ENCODE measurements at places on chromosomes 5 and 9.

GRCh38 chr5:59816654-59817300 is 76.7 kb downstream of the PDE4D start:
- no peak for DNase-seq

DNA sequence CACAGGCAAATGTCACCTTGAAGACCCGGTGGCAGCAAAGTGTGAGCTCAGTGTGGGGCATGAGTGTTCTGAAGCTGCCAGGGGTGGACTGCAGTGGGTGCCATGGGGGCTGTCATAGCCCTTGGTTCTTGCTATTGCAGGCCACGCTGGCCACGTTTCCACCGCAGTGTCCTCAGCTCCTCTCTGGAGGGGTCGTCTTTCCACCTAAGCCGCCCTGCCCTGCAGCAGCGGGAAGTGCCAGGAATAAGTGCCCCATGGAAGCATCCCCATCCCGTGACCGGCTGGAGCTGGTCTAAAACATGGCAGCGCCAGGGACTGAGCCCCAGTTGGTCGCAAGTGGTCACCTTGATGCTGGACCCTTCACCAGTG is 6.9 kb downstream of the OBP2B start:
- no peak for DNase-seq

GRCh38 chr5:151679421-151680155 is 7.1 kb downstream of the SPARC start:
- DNase-seq, result no peak

GRCh38 chr5:128241051-128241695 is 157.6 kb downstream of the SLC12A2 start:
- DNase-seq, result no peak

- DNase-seq, result no peak
These were observed 837.7 kb upstream of the ZNF608 start for GRCh38 chr5:125584140-125584520.

- DNase-seq, result no peak
These were observed 8.0 kb downstream of the DMXL1 start for GRCh38 chr5:119078861-119079260.

- DNase-seq, result no peak
These were observed 8.4 kb upstream of the RGS3 start for GRCh38 chr9:113454914-113455761.

DNA sequence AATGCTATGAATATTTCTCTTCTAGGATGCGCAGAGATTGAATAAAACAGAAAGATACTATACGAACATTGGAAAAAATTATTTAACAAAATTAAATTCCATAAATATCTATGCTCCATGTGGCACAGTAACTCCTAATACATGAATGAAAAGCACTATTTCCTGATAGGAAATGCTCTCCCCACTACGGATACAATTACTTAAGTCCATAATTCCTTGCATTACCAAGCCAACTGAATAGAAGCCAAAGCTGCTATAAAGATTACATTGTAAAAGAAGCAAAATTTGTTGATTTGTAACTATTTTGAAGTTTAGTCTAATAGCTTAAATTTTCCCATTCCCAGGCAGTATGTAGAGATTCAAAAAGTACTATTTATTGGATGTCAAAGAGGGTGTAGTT is 61.8 kb upstream of the SNX2 start:
- no peak for DNase-seq

- no peak for DNase-seq
These were observed 6.7 kb upstream of the MTMR12 start for GRCh38 chr5:32319392-32319791.

DNA sequence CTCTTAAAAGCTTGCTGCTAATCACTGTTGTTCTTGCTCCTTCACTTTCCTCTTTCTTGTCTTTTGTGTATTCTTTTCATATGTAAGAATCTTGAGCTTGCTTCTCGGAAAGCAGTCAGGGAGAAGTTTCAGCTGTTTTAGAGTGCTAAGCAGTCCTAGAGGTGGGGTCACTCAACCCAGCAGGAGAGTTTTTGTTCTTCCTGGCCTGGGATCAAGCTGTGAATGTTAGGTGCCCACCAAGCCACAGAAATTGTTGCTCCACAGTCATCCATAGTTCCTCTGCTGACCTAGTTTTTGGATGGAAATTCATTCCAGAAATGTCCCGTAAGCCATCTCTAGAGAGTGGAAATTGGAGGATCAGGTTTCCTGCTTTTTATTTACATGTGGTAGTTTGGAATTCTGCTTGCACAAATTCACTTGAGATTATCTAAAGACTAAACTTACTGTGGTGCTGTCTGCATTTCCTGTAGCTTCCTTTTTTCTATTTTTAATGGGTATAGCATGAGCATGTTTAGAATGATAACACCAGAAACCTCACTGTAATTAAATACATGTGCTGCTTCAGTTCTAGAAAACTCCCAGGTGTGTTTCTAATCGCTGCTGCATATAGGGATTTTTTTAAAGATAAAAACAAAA is 108.7 kb downstream of the MAST4 start:
- no peak for DNase-seq

GRCh38 chr9:18848657-18849056 is 184.4 kb downstream of the SAXO1 start:
- DNase-seq, result no peak

DNA sequence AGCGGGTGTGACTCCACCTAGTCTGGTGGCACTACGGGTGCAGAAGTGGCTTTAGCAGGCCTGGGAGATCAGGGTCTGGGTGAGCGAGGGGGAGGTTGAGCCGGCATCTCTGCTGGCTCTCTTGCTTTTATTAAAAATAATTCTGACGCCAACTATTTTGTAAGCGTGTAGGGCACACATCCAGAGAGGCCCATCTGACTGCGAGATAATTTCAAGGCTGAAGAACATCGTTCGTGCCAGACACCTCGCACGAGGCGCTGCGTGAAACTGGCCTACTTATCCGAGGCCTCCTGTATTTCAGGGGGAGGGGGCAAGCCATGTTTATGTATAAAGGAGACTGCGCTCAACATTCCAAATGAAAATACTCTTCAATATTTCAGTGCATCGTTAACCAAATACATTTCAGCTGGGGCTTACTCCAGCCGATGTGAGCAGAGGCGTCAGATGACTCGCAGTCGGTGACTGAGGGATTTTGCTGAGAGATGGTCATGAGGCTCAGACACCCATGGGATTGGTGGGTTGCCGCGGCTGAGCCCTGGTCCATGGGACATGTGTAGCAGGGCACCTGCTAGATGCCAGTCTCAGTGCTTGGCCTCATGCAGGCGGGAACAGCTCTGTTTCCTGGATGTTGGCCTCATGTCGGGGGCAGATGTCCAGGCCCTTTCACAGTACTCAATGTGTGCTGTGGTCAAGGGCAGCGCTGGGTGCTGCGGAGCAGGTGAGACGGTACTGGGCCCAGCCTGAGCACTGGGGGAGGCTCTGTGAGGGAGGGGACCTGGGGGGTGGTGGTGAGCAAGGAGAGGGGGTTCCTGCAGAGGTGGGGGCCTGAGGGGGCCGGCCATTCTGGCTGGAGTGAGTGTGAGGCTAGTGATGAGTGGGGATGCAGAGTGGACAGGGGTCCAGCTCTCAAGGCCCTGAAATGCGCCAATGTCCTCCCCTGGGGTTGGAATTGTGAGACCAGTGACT is 201.5 kb downstream of the DAB2IP start:
- no peak for DNase-seq

- no peak for DNase-seq
These were observed 5.7 kb upstream of the PHYKPL start for GRCh38 chr5:178238313-178238635.

- no peak for DNase-seq
These were observed 652.3 kb upstream of the FTMT start for GRCh38 chr5:121199216-121199999.

- DNase-seq, result peak; percentile 28
These were observed 498 bp downstream of the HAUS6 start for GRCh38 chr9:19102181-19102630.

GRCh38 chr9:74645007-74645639 is 148.0 kb downstream of the RORB start:
- no peak for DNase-seq

DNA sequence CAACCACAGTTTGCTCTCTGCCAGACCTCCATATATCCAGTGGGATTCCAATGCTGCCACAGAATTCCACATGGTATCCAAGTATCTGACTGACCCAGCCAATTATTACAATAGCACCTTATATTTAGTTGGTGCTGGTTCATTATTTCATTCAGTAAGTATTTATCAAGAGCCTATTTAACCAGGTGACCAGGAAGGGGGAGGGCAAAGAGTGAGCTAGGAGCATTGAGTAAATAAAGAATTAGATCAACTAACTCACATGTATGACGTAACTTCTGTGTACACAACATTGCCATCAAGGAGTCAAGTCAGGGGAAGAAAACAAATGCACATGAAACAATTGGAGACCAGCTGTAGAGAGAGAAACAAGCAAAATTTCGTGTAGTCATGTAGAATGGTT is 207.1 kb upstream of the PAPPA start:
- DNase-seq, result no peak

DNA sequence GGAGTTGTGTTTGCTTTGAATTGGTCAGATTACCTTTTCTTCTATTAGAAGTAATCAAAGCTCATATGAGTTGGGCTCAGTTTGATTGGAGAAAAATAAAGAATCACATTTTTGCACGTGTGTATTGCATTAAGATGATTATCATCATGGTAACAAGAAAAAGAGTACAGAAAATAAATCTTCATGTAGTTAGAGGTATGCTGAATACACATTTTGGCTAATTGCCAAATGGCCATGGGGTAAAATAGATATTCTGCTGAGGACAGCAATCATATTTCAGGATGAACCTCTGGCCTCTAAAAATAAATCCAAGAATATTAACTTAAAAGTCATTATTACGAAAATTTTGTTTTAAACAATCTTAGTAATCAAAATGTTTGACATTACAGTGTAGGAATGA is 38.9 kb upstream of the GNAQ start:
- no peak for DNase-seq

GRCh38 chr9:113901221-113901688 is 25.1 kb downstream of the ZNF618 start:
- DNase-seq, result no peak

- peak; percentile 68 for DNase-seq
These were observed at the start of gene ROR2 for GRCh38 chr9:91949946-91950664. Gene ROR2, minus strand, starts transcription at chr9:91950228.

- no peak for DNase-seq
These were observed 103.5 kb downstream of the SNX18 start for GRCh38 chr5:54621048-54621447.

DNA sequence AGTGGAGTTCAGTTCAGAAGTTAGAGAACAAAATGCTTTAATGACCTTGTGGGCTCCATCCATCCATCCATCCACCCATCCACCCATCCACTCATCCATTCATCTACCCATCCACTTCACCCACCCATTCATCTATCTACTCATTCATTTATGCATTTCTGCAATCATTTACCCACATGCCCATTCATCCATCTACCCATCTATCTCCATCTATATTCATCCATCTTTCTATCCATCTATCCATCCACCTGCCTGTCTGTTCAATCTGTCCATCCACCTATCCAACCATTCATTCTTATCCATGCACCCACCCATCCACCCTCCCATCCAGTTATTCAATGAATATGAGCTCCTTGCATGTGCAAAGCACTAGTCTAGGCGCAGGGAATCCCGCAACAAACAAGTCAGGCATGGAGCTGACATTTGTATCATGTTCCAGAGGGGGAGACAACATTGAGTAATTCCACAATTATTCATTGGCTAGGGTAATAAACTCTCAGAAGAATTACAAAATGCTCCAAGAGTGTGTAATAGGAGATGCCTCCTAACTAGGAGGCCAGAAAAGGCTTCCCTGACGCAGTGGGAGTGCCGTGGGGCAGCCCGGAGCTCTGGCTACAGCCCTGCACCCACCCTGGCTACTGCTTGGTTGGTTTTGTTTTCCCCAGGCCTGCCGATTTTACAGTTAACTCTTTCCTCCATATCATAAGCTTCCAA is 211.2 kb downstream of the NXNL2 start:
- no peak for DNase-seq

- no peak for DNase-seq
These were observed 520.0 kb upstream of the CLINT1 start for GRCh38 chr5:158378931-158379330.

- DNase-seq, result no peak
These were observed 193.8 kb downstream of the GADD45G start for GRCh38 chr9:89798547-89799120.

DNA sequence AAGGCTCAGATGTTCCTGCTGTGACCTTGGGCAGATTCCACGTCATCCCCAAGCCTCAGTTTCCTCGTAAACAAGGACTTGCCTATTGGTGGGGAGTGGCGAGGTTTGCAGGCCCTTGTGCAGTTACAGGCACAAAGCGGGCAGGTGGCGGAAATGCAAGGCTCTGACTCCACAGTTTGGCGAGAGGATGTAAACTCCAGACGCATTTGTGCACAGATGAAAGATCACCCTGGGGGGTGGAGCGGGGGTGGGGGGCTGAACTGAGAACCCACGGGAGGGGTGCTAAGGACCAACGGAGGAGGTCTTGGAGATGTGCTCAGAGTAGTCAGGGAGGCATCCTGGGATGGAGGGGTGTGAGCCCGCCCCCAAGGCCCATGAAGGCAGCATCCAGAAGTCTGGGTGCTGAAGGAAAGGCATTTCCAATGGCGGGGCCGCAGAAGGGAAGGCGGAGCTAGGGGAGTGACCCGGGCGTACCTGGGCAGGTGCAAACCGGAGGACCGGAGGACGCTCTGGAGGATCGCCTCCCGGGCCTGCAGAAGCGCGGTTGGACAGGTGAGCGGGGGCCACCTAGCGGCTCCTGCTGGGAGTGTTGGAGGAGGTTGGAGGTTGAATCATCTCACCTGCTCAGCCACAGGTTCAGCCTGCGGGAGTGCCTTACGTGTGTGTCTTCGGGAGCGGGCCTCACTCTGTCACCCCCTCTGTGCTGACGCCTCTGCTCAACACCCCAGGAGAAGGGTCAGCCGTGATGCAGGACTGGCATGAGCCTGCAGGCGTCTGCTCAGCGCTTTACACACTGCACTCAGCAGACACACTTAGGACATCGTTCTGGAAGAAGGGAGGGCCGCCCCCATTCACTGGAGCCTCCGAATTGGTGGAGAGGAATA is 1.9 kb upstream of the FIBCD1 start:
- peak; percentile 87 for DNase-seq

DNA sequence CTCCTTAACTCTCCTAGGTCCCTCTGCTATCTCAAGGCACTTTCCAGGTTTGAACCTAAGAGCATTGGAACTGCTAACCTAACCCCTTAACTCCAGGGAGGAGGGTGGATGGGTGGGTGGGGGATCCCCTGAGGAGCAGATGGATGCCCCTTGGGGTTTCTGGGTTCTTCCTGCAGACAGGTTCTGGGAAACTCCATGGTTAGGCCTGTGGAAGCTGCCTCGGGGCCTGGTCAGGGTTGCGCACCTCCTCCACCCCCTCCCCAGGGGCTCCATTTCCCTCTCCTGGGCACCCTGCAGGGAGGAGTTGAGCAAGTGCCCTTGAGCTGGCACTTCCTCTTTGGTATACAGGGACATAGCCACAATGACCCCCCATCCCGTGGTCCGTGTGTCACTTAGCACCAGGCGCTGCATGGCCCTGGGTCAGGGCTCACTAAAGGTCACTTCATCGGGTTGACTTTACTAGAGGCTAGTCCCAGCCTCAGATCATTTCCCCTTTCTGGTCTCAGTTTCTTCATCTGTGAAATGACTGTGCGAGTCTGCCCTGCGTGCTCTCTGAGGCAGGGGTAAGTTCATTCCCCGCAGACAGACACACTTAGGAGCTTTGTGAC is 16.0 kb downstream of the CXXC5 start:
- DNase-seq, result peak; percentile 68
